ENCODE measurements at places on chromosomes 12 and 14.

- DNase-seq = peak; percentile 8
Observed at GRCh38 chr12:106582641-106583230, at the start of gene RFX4. TSS of gene RFX4 (plus strand) at chr12:106583004. CDS start at chr12:106583321, 317 bp downstream.

- no peak for DNase-seq
Observed at GRCh38 chr14:37622231-37622923, 26.9 kb downstream of the TTC6 start.

DNA sequence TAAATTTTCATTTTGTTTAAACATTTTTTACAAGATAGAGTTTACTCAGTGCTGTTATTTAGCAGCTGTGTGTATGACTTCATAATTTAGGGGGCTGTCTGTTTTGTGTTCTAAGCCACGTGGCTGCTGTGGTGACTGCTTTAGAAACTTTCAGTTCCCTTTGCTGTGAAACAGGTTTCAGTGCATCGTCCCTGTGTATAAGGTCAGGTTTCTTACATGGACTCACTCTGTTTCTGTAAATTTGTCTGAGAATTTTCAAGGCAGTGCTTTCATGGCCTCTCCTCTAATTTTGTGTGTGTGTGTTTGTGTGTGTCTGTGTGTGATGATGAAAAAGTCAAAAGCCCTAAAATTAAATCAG lies 32.4 kb downstream of the BICD1 start:
- no peak for DNase-seq

DNA sequence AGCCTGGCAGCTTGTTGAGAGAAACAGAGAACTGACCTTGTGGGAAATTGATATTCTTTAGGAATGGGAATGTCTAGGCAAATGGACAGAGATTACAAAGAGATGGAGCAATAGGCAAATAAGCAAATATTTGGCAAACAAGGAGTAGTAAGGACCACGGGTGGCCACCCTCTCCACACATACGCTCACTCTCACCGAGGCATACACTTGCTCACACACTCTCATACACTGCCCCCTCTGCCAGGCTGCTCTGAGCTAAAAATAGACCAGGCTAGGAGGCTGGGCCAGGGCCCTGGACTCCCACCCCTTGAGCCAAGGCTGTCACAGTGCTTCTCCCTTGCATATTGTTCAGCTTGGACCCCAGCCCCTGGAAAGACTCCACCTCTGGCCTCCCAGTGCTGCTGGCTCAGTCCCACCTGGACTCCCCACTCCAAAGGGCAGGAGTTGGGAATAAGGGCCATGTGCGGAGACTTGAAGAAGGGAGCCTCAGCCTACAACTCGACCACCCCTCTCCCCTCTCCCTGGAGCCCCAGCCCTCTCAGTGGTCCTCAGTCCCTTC lies 1.1 kb downstream of the PPP1R1A start:
- no peak for DNase-seq

DNA sequence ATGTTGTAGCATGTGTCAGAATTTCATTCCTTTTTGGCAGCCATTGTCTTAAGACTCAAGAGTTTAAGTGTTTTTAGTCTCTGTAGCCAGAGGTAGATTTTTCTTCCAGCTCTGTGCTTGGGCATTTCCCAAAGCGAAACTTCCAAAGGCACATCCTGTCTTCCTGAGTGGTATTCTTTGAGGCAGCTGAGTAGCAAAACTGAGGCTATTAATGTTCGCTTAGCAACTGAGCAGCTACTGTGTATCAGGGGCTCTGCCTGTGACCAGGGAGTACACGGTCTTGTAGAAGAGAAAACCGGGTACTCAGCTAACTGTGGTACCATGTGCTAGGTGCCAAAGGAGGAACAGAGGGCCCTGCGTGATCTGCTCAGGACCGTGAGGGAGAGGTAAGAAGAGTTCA lies 52.0 kb downstream of the ETV6 start:
- DNase-seq = no peak

DNA sequence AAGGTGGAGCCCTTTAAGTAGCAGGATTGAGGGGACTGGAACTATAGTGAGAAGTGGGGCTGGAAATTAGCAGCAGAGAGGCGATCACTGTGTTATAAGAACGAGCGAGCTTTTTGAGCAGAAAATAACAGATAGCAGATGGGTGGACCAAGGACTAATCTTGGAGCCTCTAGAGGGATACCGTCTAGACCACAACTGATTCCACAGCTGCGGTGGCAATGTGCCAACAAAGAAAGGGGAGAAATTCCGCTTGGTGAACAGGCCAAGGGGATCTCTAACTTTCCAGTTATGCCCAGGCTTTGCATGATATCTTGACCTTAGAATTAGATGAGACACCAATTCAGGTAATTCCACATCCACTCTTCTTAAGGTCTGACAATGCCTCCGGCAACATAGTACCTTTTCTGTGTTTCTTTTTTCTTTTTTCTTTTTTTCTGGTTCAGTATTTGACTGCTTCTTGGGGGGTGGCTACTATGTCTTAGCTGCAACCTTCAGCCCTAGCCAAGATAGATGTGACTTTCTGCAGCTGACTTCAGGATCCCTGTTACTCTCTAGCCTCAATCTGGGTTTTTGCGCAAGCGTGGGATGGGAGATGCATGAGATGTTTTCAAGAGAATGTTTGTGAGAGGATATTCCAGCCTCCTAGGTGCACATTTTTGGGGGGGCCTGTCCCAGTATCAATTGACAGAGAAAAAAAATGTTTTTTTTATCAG lies 143.4 kb upstream of the CPSF6 start:
- no peak for DNase-seq

Measured in left kidney (tissue), 8 donors.